IPS DF 19.7 (cell line): ENCODE measurements at places on chromosomes 7 and 10.

DNA sequence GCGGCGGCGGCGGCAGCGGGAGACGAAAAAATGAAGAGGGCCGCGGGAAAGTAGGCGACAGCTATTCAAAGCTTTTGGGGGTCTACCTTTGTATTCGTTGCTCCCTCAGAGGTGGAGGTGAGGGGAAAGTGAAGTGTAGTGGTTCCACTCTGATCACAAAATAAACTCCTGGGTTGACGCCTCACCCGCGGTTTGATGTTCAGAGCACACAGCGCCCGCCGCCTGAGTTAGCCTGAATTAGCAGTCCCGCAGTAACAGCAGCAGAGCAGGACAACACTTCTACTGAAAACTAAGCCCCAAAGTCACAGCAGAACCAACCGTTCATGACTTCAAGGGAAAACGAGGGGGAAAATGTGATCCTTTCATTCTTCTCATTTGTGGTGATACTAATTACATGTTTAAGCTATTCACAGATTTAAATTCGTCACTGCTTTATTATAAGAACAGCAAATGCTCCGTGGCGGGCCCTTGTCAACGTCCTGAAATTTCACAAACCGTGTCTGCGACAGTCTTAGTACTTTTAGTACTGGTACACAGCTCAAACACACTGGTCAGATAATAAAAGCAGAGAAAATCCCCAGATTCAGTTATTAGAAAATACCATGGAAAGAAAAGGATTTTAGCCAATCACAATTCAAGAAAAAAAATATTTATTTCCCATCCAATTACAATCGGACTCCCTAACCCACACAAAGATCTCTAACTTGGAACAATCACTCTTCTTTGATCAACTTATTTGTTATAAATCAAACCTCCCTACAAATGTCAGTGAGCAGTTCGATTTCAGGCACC, 563 bp upstream of the JMJD1C start:
- no peak for DNase-seq

DNA sequence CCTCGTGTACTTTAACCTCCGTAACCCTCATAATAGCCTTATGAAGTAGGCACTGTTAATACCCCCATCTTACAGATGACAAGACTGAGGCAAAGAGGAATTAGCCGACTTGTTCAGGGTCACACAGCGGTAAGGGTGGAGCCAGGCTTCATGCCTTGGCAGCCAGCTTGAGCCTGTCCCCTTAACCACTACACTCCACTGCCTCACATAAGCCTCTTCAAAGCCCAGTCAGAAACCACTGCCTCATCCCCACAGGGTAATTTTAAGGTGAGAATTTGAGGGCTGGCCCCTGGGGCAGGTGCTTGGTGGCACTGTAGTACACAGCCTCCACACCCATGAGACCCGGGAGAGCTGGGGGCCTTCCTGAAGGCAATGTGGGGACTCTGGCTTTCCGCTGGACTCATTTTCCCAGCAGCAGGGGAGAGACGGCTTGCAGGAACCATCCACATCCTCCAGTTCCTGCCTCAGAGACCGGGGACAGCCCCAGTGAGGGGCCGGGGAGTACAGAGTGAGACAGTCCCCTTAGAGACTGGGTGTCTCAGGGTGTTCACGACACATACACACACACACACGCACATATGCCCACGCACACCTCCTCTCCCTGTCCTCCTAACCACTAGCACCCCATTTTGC, 7.6 kb upstream of the C10orf105 start:
- DNase-seq = no peak

DNA sequence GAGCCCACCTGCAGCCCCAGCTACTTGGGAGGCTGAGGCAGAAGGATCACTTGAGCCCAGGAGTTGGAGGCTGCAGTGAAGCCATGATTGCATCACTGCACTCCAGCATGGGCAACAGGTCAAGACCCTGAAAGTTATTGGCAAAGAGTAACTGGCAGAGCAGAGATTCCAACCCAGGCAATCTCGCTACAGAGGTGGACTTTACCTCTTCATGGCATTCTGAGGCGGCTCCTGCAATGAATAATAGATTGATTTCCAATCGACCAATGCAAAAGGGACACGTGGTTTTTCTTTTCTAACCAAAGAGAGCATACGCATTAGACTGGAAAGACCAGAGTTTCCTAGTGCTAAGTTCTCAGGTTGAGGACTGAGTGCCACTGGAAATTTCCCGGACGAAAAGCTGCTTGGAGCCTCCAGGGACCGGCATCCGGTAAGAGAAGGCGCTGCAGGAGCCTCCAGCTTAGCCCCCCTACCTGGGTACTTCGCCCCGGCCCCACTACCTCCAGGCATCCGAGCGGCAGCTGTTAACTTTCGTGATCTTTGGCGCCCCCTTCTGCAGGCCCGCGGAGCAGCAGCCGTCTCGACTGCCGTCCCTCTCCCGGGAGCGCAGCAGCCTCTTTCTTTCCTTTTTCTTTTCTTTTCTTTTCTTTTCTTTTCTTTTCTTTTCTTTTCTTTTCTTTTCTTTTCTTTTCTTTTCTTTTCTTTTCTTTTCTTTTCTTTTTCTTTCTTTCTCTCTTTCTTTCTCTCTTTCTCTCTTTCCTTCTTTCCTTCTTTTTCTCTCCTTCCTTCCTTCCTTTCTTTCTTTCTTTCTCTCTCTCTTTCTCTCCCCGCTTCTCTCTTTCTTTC, 4.1 kb downstream of the MBLAC1 start:
- DNase-seq = no peak

- no peak for DNase-seq
These were observed 31.9 kb downstream of the LIPJ start for GRCh38 chr10:88618496-88618895.

DNA sequence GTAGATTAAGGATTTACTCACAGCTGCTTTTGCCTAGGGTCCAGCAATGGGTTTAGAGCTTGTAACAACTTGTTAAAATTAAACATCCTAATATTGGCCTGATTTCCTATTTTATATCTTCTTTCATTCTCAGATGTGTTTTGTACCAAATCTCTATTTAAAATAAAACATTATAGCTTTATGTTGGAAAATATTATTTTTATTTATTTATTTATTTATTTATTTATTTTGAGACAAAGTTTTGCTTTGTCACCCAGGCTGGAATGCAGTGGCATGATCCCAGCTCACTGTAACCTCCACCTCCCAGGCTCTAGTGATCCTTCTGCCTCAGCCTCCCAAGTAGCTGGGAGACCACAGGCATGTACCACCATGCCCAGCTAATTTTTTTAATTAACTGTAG, 17.9 kb upstream of the PDSS1 start:
- no peak for DNase-seq

DNA sequence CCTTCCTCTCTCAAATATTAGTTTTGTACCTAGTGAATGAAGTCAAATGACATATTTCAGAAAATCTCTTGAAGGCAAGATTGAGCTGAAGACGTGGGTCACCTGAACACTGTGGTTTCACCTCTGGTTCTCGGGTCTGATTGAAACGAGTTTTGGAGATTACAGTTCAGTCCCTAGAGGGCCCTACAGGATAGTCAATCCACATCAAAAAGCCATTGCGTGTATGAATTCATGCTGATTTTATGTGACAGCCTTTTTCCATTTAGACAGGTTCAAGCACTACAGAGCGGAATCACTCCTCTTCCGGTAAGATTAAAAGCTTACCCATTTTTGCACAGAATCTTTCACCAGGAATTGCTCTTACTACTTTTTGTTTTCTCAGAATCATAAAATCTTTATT, 62.2 kb downstream of the VIM start:
- no peak for DNase-seq

DNA sequence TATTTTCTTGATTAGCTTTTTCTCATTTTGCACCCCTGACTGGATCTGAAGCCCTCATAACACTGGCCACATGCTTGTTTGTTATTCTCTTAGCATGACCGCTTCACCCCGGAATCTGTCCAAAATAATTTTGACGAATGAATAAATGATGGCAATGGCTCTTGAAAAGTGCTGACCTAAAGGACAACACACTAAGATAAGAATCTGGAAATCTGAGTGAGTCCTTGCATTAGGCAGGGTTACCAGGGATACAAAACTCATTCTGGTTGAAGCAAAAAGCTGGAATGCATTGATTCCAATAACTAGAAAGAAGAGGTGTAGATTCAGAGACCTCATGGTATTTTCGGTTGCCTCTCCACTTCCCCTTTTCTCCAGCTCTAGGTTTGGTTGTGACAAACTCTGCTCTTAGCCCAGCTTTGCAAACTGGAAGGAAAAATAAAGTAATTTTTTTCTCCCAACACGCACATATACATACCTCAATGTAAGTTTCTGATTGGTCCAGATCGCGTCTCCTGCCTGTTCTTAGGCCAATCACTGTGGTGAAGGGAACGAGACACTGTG, 157.4 kb downstream of the SKIDA1 start:
- DNase-seq = no peak

DNA sequence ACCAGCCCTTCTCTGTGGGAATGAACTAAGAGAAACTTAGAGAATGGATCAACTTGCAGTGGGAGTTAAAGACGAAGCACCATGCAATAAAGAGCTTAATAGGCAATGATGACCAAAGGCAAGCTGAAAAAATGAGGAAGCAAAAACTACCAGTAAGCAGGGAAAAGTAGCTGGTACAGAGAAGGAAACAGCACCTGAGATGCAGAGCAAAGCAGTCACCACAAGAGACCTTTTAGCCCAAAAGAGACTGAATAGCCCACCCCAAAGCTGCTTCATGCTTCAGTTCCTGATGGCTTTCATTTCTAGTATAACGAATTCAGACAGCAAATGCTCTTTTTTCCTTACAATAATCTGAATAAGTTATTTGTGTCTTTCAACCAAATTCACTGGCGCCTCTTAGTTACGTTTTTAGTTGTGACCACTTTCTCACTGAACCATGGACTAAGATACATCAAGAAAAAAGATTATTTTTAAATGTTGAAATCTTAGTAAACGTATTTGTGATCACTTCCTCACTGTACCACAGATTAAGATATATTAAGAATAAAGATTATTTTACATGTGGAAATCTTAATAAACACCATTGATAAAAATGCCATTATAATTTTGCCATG, 76.0 kb downstream of the USP6NL start:
- no peak for DNase-seq

- no peak for DNase-seq
These were observed 767.5 kb downstream of the INHBA start for GRCh38 chr7:40935435-40935834.

DNA sequence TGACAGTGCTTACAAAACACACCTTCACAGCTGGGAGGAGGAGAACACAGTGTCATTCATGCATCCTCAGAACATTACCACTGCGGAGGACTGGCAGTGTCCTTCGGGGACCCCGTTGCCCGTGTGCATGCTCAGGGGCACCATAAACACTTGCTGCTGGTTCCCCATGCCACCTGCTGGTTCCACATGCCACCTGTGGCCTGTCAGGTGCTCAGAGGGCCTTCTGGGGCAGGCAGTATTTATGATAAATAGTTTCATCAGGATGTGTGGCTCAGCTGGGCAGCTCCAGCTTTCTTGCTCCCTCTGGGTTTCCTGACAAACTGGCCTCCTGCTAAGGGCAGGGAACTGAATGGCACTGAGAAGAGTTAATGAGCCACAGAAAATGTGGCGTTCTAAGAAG, 32.1 kb downstream of the CELF2 start:
- DNase-seq = no peak

DNA sequence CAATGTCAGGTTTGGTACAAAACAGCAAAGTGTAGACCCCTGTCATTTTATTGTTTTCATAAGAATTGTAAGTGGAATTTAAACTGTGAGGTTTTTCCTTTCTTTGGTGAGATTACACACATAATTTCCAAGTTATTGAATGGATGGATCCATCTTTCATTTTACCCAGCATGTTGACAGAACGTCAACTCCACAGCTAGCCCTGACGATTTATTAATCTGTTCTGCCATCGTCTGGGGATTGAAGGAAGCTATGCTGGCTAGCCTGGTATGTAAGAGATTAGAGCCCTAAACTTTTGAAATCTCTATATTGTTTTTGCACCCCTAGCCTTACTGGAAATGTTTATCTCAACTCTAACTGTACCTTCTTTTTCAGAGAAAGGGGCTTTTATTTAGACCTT, 8.6 kb downstream of the WNT16 start:
- DNase-seq = no peak

DNA sequence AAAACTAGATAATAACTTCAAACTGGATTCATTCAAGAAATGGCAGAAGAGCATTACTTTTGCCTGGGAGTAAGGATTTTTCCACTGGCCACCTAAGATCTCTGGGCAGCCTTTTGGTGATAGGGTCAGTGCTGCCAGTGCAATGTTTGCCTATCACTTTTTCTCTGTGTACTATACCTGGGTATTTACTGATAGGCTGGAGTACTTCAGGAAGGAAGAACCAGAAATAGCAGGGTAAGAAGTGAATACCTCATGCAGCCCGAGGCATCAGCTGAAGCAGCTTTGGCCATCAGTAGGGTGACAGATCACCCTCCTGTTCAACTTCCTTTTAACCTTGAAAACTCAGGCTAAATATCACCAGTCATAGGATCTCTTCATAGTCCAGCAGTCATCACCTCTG, 5.5 kb upstream of the PAPSS2 start:
- no peak for DNase-seq

GRCh38 chr7:150788474-150789269, 11.5 kb downstream of the TMEM176B start:
- no peak for DNase-seq

DNA sequence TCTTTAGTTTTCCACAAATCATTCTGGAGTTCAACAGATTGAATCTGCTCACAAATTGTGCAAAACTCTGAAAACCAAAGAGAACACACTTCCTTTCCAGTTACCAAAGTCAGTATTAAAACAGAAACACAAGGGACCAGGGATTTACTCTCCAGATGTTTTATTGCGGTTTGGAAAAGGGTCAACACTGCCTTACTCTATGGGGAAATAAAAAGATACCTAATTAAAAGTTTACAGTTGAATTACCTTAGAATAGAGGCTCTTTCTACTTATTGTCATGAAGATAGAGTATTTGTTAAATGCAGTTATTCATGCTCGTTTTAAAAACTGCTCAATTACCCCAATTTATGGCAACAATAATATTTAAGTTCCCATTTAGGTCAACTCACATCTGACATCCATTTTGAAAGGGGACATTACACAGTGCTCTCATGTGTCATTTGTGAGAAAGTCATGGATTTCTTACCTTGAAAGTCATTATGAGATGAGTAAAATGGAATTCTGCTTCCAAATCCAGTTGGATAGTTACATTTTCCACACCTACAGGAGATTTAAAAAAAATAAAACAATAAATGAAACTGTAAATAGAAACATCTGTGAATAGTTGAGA, 8.4 kb downstream of the LAMB1 start:
- no peak for DNase-seq

GRCh38 chr7:17946591-17946990, 6.3 kb upstream of the SNX13 start:
- no peak for DNase-seq

DNA sequence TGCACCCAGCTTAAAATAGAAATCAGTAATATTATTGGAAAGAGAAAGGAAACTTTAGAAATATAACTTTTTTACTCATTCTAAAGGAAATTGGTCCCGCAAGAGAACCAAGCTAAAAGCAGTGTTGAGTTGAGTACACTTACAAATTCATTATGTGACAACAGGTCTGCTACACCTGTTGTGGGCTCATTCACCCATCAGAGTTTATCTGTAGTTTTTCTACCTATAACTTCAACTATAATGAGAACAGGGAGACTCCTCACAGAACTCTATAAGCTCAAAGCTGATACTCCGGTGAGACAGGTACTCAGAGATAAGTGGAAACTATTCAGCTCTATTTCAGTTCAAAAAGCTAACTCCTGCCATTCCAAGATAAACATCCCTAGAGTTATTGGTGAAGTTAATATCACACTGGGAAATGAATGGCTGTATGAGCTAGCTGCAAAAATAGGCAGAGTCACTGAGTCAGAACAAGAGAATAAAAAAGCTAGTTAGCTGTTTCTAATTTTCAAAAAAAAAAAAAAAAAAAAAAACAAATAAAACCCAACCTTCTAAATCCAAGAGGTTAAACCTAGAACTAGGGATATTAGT, 121.3 kb downstream of the PPP1R3A start:
- DNase-seq = no peak
